ENCODE measurements at places on chromosomes 13 and 19. TPM values are rescaled to one million over a fixed set of nuclear protein-coding genes. Genes with fewer than 3 reads are reported as not detected.

The KIR2DL1 gene
- total RNA-seq, result not detected

The NCAN gene
- not detected for total RNA-seq

The FGF14 gene
- not detected for total RNA-seq

The RNF225 gene
- total RNA-seq, result 0.67 TPM

The ZNF285 gene
- total RNA-seq, result 2.6 TPM

The DMKN gene
- not detected for total RNA-seq

The PGLYRP2 gene
- not detected for total RNA-seq

The ARGLU1 gene
- total RNA-seq, result 84.3 TPM

The C19orf33 gene
- total RNA-seq, result not detected

The RGCC gene
- 37.6 TPM for total RNA-seq

The SIAH3 gene
- not detected for total RNA-seq

The SCN1B gene
- total RNA-seq, result 10.3 TPM

The CGB1 gene
- total RNA-seq, result not detected

The ZNF836 gene
- 6.8 TPM for total RNA-seq

The ZNF763 gene
- total RNA-seq, result 0.33 TPM

The RINL gene
- total RNA-seq, result 14.0 TPM

The ZNF653 gene
- total RNA-seq, result 5.4 TPM

The ZNF554 gene
- 2.0 TPM for total RNA-seq

The ZNF442 gene
- total RNA-seq, result 0.65 TPM

The LILRB4 gene
- not detected for total RNA-seq

The YJEFN3 gene
- 0.48 TPM for total RNA-seq

The IFNL1 gene
- not detected for total RNA-seq

The TNFSF13B gene
- total RNA-seq, result 0.10 TPM

The LGALS7B gene
- total RNA-seq, result not detected

The SKA3 gene
- total RNA-seq, result 17.3 TPM
